NCI-H187 (cell line): ENCODE measurements at places on chromosomes 3 and 15.

DNA sequence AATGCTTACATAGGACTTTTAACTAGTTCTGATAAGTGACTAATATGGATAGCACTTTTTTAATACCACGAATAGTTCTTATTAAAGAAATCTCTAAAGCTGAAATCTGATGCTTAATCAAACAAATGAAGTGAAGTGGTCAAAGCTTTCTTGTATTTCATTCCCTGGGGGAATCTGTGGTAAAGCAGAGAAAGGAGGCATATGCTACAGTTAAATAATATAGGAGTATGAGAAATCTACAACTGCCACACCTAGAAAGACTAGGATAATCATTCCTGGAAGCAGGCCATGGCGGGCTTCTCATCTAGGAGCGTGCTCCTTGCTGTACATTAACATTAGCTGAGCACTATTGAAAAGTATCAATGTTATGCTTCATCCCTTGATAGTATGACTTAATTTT, 835.7 kb downstream of the OTOL1 start:
- DNase-seq = no peak

GRCh38 chr15:75025548-75026260, 2.3 kb downstream of the PPCDC start:
- DNase-seq = no peak

DNA sequence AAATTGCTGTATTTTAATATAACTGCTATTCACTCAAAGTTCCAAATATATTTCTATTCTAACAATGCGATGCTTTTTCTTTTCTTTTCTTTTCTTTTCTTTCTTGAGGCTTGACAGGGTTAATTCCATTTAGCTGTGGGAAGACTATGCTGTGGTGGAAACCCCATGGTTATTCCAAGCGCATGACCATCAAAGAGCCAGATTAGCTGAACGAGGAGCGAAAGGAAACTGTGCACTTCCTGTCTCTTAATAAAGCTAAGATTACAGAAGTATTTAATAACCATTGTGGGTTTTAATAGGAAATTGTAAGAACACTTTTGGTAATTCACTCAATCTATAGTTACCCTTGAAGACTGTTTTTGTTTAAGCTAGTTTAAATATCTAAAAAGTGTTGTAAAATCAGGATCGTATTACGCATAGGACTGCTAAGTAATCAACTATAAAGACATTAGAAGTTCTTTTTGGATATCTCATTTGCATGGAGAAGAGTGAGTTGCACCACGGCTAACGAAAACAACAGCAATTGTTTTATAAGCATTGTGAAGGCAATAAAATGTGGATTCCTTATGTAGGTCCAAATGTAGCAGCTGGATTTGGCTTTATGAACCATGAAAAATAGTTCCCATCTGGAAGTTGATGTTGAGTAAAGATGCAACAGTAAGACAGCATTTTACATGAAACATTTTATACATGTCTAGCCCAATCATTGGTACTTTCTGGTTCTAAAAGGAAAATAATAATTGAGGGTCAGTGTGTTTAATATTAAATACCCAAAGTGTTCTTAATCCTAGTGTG, 105.4 kb downstream of the ZIC1 start:
- DNase-seq = no peak

GRCh38 chr3:59249698-59250361, 200.0 kb upstream of the CFAP20DC start:
- no peak for DNase-seq

DNA sequence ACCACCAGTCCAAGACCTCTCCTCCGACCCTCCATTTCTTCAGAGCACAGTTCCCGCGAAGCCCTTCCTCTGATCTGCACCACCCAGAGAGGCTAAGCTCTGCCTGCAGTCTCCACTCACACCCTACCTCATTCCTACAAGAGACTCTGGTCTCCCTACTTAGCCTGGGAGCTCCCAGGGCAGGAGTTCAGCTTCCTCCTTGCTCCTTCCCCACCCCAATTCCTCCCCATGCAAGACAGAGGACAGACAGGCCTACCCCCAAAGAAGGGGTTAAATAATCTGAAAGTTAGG, 12.6 kb upstream of the VIPR1 start:
- no peak for DNase-seq

- no peak for DNase-seq
Measured at GRCh38 chr3:197801891-197802778, 11.1 kb downstream of the LRCH3 start.

DNA sequence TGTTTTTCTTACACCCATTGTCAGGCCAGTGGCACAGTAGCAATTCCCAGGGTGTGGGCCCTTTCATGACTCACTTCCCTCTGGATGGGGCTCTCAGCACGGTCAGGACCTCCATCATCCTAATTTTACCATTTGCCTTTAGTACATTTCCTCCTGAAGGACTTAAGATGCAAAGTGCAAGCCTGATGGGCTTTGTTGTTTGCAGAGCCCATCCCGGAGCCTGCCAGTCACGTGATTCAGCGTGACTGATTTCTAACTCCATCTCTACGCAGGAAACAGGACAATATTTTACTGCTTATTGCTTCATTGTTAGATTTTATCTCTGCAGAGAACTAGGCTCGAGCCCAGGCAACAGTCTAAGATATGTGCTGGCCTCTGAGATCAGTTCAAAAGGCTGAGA, 223.7 kb downstream of the PDZRN3 start:
- DNase-seq = no peak

GRCh38 chr15:34119291-34119690, 17.4 kb downstream of the PGBD4 start:
- DNase-seq = no peak

- no peak for DNase-seq
Measured at GRCh38 chr15:85831415-85832113, 36.8 kb upstream of the KLHL25 start.

DNA sequence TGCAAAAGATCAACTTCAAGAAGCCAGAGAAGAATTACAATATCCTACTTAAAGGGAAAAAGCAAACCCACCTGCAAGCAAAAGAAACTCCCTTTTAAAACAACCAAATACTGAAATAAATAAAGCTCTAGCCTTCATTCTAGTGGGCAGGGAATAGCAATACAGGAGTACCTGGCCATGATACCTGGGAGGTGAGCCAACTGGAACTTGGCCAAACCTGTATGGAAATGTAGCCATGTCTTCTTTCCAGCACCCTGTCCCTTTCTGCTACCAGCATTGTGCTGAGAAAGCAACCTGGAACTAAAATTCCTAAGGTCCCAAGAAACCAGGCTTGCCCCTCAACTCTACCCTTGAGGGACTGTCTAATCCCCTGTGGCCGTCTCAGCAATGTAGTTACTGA, 530.0 kb downstream of the EPHB1 start:
- no peak for DNase-seq

GRCh38 chr3:126352476-126353454, 4.4 kb downstream of the KLF15 start:
- DNase-seq = no peak

GRCh38 chr15:100891307-100892012, 11.8 kb downstream of the ALDH1A3 start:
- no peak for DNase-seq

GRCh38 chr3:62387251-62387650, 13.9 kb upstream of the FEZF2 start:
- DNase-seq = no peak

DNA sequence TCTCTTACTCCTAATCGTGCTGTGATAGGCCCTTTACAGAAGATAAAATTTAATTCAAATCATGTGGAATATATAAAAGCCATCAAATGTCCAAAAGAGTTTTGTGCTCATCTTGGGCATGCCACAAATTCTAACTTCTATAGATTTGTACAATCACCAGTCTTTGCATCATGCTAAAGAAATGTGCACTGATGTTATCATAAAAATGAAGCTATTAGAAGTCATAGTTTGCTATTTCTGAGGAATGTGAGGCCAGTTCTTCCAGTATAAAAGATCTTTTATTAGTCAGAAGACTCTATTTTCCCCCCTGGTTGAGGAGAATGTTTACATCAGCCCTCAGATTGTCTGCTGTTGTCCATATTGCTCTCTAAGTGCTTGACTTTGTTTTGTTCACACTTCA, 2.1 kb upstream of the ANXA2 start:
- DNase-seq = no peak

GRCh38 chr3:98013411-98014267, 21.5 kb downstream of the GABRR3 start:
- DNase-seq = no peak

GRCh38 chr15:95269242-95270183, 1038.2 kb downstream of the MCTP2 start:
- no peak for DNase-seq

GRCh38 chr15:84840741-84841429, 23.7 kb downstream of the ALPK3 start:
- DNase-seq = no peak

DNA sequence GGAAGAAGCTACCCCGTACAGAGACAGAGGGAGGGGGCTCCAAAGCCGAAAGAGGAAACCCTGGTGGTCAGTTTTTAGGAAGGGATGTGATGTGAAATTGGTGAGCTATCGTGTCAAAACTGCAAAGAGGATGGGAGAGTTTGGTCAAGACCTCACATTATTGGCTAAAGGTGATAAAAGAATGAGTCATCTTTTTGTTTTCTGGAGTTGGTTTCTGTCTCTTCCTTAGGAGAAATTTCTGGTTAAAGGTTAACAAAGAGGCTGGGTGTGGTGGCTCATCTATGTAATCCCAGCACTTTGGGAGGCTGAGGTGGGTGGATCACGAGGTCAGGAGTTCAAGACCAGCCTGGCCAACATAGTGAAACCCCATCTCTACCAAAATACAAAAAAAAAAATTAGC, 217.8 kb upstream of the CBLB start:
- no peak for DNase-seq

- no peak for DNase-seq
Measured at GRCh38 chr3:98551754-98552153, 20.0 kb downstream of the GPR15 start.

DNA sequence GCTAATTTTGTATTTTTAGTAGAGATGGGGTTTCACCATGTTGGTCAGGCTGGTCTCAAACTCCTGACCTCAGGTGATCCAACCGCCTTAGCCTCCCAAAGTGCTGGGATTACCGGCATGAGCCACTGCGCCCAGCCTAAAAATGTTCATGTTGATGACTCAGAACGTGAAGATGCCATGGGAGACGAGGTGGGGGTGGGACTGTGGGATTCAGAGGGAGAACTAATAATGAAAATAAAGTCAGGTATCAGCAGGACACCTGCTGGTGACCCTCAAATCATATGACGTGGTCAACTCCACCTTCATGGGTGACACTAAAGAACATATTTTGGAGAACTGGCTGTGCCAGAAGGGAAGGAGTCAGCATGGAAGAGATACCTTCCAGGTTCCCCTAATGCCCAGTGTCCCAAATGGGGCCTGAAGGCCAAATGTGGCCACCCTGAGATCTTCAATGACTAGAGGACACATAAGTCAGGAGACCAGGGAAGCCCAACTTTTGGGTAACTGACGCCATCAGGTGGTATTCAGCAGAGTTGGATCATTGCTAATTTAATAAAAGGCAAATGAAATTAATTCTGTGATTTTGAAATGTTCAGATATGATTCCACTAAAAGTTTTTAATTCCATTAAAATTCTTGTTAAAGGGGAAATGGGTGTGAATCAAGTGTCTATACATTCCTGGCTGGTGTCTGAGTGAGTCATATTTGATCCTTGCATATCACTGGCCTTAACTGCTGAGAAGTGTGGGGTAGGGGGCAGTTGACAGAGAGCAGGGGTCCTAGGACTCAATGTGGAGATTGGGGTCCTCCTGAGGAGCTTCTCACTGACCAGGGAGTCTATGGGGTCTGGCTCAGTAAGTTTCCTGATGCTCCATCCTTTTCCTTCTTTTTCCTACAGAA, 88.6 kb upstream of the GSK3B start:
- no peak for DNase-seq

DNA sequence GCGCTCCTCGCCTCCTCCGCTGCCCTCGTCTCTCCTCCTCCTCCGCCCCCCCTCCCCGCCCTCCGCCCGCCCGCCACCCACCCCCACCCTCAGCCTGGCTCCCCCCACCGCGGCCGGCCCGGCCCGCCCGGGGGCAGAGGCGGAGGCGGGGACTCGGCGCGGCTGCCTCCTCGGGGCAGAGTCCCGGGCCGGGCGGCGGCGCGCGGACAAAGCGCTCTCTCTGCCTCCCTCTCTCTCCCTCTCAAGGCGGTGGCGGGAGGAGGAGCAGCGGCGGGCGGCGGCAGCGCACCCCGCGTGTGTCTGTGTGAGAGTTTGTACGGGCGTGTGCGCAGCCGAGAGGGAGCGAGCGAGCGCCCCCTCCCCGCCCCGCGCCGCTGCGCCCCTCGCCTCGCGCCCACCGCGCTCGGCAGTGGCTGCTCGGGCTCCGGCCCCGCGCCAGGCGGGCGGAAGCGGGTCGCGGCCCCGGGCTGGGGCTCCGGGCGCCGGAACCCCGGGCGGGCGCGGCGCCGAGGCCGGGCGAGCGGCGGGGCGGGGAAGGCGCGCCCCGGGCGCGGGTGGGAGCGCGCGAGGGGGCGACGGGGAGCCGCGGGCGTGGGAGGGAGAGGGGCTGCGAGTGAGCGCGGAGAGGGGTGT, at the start of gene IGF2BP2:
TSS of gene IGF2BP2 (minus strand) at position 37 of the 633 bp plus-strand sequence. CDS start 82 bp downstream, outside the sequence.
- no peak for DNase-seq

- no peak for DNase-seq
Measured at GRCh38 chr3:32276279-32276841, 37.9 kb downstream of the CMTM8 start.

- DNase-seq = no peak
Measured at GRCh38 chr15:33101036-33101435, 93.5 kb downstream of the FMN1 start.

GRCh38 chr3:127610105-127610504, 11.9 kb downstream of the MCM2 start:
- DNase-seq = no peak

GRCh38 chr3:116517308-116517707, 72.0 kb upstream of the LSAMP start:
- no peak for DNase-seq

DNA sequence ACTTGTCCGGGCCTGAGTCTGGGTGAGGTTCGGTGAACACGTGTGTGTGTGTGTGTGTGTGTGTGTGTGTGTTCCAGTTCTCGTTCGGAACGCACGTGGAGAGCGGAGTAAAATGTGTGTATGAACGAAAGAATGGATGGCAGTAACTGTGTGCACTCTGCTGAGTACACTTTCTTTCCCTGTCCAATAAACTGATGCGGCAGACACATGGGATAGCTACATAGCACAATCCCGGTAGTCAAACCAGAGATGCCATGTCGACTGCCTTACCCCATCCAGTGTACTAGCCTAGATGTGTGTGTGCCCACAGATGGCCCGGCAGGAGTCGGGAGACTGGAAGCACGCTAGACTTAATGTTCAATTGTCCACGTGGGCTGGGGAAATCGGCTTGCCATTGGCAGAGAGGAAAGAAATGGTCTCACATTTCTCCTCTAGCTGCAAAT, 507 bp upstream of the GOLIM4 start:
- peak; percentile 66 for DNase-seq

DNA sequence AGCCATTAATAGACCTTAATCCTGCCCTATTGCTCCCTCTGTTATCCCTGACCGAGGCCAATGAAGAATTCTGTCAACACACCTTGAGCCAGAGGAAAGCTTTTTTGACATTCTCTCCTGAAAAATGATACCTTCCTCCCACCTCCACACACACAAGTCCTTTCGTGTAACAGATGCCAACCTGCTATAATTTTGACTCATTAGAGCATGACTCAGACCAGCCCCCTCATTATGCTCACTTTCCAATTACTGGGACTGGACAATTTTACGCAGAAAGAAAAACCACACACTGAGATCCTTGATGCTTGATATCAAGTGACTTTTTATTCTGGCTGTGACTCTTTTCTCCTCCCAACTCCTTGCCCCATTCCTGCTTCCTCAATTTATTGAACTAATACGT, 50.9 kb downstream of the LSAMP start:
- DNase-seq = no peak
